NCI-H510A (cell line): ENCODE measurements at places on chromosomes 5 and 9.
A peak's percentile ranks its signal among the peaks of the same experiment; 100 is the strongest.

GRCh38 chr9:131180454-131180853, 55.1 kb downstream of the NUP214 start:
- no peak for DNase-seq

GRCh38 chr5:1919750-1920149, 37.0 kb upstream of the IRX4 start:
- no peak for DNase-seq

DNA sequence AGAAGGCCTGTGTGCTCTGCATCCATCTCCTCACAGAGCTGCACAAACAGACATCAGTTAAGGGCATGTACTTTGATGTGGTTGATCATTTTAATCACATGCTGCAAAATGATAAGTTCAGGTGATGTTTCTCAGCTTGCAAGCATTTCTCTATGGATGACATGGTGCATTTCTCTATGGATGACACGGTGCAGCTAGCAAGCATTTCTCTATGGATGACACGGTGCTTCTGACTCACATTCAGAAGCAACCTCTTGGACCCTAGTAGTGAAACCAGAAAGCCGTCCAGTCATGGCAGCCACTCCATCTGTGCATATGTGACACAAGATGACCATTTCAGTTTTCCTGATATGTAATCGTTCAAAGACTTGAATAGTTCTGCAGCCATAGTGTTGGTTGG, 24.1 kb upstream of the RNF20 start:
- DNase-seq = no peak

- DNase-seq = no peak
Measured at GRCh38 chr9:91179237-91180138, 182.2 kb downstream of the AUH start.

DNA sequence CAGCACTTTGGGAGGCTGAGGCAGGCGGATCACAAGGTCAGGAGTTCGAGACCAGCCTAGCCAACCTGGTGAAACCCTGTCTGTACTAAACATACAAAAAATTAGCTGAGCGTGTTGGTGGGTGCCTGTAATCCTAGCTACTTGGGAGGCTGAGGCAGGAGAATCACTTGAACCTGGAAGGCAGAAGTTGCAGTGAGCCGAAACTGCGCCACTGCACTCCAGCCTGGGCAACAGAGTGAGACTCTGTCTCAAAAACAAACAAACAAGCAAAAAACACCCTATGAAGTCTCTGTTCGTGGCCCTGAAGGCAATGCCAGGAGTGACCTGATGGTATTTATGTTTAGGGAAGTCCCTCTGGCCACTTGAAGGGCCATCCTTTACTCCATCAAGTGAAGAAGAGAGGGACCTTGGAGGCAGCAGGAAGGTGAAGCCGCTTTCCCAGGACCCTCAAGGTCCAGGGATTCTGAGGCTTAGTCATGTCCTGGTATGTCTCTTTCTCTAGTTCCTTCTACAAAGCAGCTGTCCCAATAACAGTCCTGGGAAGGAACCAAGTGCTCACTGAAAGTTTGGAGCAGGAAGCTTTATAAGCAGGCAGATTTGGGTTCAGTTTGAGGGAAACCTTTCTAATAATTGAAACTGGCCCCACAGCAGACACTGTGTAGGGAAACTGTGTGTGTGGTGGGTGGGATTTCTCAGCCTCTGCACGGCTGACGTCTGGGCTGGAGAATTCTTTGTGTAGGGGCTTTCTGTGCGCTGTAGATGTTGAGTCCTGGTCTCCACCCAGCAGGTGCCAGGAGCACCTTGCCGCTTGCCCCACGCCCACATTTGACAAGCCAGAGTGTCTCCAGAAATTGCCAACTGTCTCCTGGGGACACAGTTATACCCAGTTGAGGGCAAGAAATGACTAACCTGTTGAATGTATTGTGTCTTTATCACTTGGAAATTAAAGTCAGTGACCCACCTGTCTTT, 12.5 kb downstream of the PHF2 start:
- no peak for DNase-seq

- no peak for DNase-seq
Measured at GRCh38 chr9:12989669-12990068, 214.8 kb downstream of the LURAP1L start.

DNA sequence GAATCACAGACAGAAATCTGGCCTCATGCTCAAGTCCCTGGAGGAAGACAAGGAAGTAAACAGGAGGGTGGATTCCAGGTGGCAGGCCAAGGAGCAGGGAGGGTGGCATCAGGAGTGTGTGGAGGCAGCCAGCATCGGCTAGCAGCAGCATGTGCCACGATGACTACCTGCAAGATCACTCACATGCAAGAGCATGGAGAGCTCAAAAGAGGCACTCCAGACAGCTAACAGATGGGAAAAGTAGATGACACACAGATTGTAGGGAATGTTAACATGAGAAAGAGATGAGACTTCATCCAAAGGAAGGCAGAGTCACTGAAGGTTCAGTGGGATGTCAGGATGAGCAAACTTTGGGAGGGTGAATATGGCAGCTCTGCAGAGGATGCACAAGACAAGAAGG, 104.3 kb downstream of the SEMA5A start:
- no peak for DNase-seq

DNA sequence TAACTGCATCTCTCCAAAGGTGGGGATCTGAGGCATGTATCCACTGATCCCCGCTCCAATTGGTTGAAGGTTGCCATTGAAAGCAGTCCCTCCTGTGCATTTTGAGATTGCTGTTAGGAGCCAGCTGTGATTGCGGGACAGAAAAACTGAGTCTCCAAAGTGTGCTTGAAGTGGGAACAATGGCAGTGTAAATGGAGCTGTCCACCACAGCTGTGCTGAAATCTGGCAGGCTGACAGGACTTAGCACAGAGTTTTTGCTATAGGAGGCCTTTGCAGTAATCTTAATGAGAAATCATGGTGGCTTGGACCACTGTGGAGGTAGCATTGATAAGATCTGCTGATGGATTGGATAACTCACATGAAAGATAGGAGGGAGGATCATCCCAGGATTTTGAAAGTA, 3.3 kb downstream of the RNF20 start:
- no peak for DNase-seq

DNA sequence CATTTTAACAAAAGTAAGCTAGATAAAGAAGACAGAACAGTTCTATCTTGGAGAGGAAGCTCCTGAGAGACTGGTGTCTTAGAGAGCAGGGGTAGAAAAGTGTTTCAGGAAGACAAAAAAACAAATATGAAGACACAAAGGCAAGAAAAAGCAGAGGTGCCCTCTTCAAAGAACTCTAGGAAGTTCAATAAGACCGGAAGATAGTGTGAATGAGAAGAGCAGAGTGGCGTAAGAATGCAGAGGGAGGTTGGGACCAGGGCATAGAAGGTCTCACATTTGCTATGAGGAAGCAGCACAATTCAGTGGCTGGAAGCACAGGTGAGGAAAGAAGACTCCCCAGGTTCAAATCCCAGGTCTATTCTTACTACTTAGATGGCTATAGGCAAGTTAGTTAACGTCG, 22.6 kb downstream of the TMEM245 start:
- DNase-seq = no peak

DNA sequence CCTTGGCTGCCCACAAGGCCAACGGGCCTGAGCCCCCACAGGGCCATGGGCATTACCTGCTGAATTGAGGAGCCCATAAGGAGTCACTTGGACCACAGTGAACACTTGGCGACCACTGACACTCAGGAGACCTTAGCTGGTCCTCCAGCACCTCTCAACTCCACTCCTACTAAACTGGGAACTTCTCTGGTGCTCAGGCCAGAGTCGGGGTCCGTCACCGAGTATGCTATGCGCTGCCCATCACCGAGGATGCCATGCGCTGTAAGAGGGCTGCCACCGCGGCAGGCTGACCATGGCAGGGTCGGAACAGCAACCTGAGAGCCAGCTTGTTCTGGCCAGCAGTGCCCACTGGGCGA, 600 bp upstream of the SQSTM1 start:
- DNase-seq = no peak

- DNase-seq = no peak
Measured at GRCh38 chr9:136983167-136983566, 374 bp downstream of the LCNL1 start.

- DNase-seq = no peak
Measured at GRCh38 chr9:98310752-98311392, 55.4 kb upstream of the TBC1D2 start.

- DNase-seq = no peak
Measured at GRCh38 chr5:42516282-42517042, 93.2 kb downstream of the GHR start.

- no peak for DNase-seq
Measured at GRCh38 chr5:56159521-56159947, 73.6 kb downstream of the ANKRD55 start.

DNA sequence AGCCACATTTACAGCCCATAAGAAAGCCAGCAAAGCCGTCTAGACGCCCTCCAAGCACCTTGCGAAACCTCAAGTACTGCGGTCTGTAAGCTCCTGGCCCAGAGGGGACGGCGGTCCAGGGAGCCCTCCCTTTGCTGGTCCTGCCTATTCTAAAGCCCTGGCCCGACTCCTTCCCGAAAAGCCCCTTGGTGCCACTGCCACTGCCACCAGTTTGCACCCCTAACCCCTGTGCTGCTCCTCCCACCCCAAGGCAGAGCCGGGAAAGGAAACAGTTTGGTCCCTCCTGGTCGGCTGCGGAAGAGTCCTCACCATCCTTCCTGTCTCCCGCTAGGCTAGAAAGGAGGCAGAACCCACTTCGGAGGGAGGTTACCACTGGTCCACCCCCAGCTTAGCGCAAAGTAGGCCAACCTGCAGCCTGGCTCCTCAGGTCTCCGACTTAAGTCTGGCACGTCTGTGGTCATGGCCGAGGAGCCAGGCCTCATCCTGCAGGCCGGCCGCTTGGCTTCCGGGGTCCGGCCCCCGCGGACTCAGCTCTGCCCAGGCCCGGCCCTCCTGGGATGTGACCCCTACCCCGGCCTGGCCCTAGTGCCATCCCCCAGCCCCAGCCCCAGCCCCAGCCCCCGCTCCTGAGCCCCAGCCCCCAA, 916 bp downstream of the TOR1A start:
- DNase-seq = no peak

DNA sequence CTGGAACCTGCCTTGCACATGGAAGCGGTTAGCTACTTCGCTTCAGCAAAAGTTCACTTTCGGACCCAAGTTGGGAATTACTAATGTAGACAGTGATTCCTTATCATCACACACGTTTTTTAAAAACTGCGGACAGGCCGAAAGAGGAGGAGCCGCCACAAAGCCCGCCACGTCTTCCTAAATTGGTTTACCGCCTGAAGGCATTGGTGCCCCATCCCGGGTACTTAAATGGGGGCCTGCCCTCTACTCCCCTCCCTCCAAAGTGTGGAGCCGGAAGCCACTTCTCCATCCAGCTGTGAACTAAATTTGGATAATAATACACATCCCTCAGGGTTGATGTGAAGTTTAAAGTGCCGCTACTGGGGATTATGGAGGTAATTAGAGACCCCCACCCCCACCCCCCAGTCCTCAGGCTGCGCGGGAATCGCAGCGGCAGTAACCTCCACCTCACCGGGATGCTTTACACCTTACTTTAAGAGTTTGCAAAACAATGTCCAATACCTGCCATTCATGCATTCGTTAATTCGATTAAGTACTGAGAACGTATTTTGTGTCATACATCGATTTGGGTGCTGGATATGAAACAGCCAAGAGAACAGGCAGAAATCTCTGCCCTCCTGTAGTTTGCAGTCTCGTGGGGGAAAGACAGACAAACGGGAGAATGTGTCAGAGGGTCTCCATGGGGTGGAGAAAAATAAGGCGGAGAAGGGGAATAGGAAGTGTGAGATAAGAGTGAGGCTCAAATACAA, 937 bp upstream of the MACROH2A1 start:
- DNase-seq = no peak

- no peak for DNase-seq
Measured at GRCh38 chr9:7324152-7324598, 475.4 kb downstream of the DMAC1 start.

GRCh38 chr5:40681363-40682153, 1.8 kb downstream of the PTGER4 start:
- no peak for DNase-seq

DNA sequence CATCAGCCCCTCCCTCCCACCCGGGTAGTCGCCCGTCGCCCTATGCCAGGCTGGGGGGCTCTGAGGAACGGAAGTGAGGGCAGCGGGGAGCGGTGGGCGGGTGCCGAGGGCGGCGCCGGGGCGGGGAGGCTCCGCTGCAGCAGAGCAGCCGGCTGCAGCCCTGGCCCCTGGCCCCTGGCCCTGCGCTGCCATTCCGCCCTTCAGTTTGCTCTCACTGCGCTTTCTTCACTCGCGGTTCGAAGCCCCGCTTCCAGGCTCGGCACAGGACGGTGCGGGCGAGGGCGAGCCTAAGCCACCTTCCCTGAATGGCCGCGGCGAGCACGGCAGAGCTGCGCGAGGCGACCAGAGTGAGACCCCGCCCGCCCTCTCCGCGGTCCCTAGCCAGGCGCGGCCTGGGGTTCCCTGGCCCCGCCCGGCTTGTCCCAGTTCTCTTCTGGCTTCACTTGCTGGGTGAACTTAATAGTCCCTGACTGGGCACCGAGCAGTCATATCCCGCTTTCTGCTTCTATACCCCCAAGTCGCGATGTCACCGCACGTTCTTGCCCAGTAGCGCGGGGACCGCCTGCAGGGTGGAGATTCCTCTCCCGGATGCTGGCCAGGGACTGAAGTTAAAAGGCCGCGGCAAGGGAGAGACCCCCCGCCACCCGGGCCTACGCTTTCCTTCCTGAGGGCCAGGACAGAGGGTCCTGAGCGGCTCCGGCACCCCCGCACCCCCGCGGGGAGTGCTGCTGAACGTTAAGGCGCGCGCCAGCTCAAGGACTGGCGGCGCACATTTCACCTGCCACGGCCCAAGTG, 623 bp upstream of the TRIM36 start:
- peak; percentile 67 for DNase-seq

GRCh38 chr5:54180630-54181031, 129.7 kb downstream of the ARL15 start:
- DNase-seq = no peak

- DNase-seq = no peak
Measured at GRCh38 chr9:11735391-11735790, 957.8 kb upstream of the TYRP1 start.

DNA sequence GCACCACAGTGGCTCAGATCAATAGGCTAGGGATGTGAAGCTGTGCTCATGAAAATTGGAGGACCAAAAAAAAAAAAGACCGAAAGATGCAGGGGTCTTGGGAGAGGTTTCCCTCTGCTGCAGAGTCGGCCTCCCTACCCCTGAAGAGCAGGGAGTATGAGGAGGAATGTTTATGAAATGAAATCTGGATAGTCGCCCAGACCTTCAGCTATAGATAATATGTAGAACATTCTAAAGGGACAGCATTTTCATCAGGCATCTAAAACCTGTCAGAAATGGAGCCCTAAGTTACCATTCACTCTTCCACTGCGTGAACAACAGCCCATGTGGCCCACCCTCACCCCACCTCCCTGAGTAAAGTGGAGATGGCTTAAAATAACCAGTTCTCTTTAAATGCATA, 122.9 kb downstream of the TMEM174 start:
- no peak for DNase-seq

DNA sequence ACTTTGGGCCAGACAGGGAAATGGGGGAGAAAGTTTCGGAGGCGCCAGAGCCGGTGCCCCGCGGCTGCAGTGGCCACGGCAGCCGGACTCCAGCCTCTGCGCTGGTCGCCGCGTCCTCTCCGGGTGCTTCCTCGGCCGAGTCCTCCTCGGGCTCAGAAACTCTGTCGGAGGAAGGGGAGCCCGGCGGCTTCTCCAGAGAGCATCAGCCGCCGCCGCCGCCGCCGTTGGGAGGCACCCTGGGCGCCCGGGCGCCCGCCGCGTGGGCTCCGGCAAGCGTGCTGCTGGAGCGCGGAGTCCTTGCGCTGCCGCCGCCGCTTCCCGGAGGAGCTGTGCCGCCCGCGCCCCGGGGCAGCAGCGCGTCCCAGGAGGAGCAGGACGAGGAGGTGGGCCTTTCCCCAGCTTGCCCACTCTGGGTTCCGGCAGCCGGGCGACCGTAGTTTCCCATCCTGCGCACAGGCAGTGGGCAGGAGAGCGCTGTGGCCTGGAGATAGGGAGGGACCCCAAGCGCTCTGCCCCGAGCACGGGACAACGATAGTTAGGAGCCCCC, 516 bp downstream of the MAST4 start:
- DNase-seq = peak; percentile 3
